ENCODE measurements at places on chromosomes 7 and 10.
A peak's percentile ranks its signal among the peaks of the same experiment; 100 is the strongest.

DNA sequence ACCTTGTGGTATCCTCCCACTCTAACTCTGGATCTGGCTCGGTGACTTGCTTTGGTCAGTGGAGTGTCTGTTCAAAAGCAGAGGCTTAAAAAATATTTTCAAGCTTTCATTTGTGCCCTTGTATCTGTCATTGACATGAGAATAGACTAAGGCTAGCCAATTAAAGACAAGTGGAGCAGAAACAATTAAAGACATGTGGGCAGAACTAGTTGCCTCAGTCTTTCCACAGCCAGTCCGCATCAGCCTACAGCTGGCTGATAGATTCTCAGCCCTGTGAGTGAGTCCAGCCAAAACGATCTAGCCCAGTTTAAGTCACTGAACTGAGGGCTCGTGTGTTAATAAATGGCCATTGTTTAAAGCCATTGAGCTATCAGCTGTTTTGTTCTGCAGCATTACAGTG lies 185.2 kb upstream of the DGKB start:
- no peak for DNase-seq

GRCh38 chr7:113085781-113086390 lies 741 bp downstream of the GPR85 start:
- DNase-seq: no peak

DNA sequence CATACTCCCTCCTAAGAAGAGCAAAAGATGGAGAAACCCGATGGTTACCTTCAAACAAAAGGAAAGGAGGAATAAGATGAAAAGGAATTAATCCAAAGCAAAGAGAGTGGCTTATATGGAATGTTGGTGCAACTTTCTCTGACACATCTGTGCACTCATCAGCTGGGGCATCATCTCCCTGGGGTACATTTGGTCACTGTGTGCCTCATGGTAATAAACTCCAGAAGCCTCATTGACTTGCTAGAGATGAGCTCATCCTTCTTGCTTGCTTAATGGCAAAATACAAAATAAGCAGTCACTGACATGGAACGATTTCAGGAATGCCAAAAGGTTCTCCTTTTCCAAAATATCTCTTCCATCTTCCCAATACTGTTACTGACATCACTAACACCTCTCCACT lies 22.5 kb downstream of the CAV1 start:
- no peak for DNase-seq

- no peak for DNase-seq
These were observed 25.8 kb upstream of the FAM13C start for GRCh38 chr10:59387951-59388670.

DNA sequence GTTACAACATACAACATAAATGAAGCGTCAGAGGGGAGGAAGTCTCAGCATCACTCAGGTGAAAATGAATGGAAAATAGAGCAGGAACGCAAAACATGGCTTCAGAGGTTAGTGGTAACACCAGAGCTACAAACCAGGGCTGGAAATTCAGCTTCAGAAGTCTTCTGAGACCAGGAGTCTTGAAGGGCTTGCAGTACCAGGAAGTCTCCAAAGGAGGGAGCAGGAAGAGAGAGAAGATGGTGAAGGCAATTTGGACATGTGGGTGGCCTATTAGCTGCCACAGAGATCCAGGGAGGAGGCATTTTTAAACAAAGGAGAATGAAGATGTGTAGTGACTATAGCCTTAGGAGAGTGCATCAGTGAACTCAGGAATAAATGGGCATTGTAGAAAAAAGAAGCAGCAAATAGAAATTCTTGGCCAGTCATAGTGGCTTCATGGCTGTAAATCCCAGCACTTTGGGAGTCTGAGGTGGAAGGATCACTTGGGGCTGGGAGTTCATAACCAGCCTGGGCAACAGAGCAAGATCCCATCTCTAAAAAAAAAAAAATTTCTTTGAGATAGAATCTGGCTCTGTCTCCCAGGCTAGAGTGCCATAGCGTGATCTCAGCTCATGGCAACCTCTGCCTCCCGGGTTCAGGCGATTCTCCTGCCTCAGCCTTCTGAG lies 9.3 kb upstream of the TET1 start:
- no peak for DNase-seq

DNA sequence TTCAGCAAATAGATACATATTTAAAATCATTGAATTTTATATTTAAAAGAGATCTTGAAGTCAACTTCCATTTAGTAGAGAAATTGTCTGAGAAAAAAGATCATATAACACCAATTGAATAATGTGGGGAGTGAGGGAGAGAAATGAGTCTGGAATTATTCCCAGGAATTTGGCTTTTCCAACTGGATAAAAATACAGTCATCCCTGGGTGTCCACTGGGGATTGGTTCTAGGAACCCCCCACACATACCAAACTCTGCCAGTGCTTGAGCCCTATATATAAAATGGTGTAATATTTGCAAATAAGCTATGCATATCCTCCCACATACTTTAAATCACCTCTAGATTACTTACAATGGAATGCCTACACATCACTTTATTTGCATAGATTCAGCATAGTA lies 162.8 kb upstream of the SEMA3C start:
- DNase-seq: no peak

GRCh38 chr10:132984008-132984295 lies 41.6 kb upstream of the CFAP46 start:
- no peak for DNase-seq

DNA sequence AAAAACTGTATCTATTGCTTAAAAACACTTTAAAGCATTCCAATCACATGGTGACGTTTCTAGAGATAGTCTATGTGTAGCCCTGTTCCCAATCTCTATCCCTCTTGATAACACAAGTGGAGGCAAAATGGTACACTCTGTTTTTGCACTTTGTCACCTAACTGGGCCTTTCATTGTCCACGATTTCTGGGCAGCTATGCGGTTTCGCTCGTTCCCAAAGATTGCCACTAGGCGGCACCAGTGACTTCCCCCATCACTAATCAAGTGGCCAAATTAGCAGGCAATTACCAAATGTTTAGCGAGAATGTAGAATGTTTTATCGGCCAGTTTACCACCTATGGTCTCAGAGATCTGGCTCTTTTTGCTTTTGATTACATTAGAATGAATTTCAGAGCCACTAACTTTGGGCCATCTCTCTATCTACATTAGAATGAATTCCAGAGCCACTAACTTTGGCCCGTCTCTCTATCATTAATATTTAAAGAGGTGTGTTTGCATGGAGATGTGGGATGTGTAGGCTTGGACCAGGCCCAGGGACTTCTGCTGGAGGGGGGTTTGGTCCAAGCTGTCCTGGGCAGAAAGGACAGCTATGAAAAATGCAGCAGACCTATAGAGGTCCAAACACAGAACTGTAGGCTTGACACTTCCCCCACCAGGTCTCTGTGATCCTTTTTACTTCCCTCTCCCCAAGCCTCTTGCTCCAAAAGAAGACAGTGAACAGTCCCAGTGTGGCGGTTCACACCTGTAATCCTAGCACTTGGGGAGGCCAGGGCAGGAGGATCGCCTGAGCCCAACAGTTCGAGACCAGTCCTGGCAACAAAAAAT lies 90.1 kb downstream of the EPC1 start:
- peak; percentile 55 for DNase-seq

DNA sequence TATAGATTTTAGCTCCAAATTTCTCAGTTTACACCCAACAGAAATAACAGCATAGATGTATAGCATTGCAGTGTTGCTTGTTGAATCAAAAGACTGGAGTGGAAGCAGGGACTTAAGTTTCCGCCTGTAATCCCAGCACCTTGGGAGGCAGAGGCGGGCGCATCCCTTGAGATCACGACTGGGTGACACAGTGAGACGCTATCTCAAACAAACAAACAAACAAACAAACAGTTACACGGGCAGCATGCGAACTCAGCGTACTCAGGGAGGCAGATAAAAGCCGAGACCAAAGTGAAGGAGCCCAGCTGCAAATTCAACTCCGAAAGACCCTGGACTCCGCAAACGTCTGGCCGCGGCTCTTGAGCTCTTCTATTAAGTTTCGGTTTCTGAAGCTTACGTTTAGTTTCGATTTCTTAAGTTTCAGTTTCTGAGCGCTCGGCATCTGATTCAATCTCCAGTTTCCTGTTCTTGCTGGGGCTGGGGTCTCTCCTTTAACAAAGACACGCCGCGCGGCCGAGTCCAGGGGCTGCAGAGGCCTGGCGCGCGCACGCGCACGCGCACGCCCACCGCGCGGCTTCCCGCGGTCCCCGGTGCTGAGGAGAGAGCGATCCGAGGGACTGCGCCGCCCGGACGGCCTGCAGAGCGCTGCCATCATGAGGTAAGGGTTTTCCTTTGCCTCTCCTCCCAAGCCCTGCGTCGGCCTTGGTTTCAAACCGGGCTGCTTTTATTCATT lies at the start of gene IFIT5:
Gene IFIT5, plus strand, starts transcription at position 423 of the 733 bp plus-strand sequence. Its CDS starts 231 bp downstream, at position 654.
- peak; percentile 50 for DNase-seq

DNA sequence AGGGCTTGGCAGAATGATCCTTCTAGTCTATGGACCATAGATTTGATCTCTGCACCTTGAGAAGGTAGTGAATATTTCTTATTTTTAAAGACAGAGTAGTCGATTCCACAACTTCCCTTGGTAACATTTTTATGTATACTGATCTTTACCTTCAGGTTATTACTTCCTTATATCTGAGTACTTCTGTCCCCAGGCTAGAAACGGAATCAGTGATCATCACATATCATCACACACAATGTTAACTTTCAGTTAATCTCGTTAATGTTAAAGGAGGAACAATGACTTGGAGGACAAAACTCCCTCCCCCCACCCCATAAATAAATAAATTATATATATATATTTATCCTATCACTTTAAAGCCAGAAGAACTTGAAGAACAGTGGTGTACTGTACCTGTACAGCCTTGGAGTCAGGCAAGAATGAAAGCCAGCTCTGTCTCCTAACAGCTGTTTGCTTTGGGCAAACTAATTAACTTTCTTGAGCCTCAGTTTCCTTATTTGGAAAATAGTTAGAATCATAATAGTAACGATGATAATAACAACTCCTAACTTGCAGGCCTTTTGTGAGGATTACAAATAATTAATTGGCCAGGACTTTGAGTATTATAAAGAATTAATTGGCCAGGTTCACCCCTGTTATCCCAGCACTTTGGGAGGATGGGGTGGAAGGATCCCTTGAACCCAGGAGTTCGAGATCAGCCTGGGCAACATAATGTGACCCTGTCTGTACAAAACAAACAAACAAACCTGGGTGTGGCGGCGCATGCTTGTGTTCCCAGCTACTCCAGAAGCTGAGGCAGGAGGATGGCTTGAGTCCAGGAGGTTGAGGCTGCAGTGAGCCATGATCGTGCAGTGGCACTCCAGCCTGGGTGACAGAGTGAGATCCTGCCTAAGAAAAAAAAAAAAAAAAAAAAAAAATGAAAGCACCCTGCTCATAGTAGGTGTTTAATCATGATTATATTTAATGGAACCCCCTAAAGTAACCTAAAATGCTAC lies 63.5 kb downstream of the SAMD9 start:
- no peak for DNase-seq

GRCh38 chr7:121873289-121874194 lies 581 bp downstream of the PTPRZ1 start:
- no peak for DNase-seq

DNA sequence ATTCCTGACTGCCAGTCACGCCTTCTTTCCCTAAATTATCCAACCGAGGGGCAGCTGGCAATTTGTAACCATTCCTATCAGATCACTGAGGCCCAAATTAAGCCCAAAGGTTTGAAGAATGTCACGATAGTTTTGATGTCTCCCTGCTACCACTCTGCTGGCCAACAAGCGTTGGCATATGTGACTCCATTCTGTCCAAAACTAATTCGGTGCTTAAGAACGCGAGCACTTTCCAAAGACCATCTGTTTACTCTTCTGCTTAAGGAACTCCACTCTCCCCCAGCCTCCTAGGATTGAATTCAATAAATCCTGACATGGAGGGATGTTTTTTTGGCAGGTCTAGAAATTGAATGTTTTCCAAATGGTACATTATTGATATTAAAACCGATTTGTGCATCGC lies 131.5 kb upstream of the CTBP2 start:
- no peak for DNase-seq

GRCh38 chr7:80499350-80499953 lies 12.4 kb downstream of the GNAT3 start:
- no peak for DNase-seq

- DNase-seq: no peak
These were observed 165.8 kb downstream of the CCSER2 start for GRCh38 chr10:84493951-84494848.

- no peak for DNase-seq
These were observed 80.7 kb downstream of the ZNF365 start for GRCh38 chr10:62454687-62455397.

- DNase-seq: no peak
These were observed 30.8 kb downstream of the UMAD1 start for GRCh38 chr7:7671361-7671760.

DNA sequence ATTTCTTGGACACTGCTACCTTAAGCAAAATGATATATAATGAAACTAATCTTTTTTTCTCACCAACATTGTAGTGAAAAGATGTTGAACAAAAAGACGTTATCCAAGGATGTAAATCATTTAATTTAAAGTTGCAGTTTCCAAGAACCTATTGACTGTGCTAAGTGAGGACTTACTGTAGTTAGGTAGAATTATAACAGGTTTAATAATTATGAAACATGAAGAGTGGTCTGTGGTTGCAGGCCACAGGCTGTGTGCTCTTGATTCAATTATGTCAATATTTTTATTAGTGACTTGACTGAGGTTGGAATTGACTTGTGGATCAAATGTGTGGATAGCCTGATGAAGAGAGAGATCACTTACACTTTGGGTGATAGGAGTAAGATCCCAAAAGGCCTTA lies 478.1 kb downstream of the AUTS2 start:
- DNase-seq: no peak

DNA sequence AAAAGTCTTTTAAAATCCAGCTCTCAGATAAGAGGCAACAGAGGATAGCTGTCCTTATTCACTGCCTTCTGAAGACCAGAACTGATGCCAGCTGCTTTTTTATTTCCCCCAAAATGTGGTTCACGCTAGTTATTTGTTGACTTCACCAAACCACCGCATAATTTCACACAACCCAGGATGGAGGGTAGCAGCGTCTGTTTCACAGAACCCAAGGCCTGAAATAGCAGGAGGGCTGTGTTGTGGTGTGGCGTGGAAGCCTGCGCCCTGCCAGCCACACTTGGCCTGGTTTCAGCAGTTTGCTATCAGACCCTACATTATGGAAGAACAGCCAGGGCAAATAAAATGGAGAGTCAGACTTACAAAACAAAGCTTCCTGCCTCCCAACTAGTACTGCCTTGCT lies 155.4 kb downstream of the DYNC1I1 start:
- no peak for DNase-seq

- no peak for DNase-seq
These were observed 101.1 kb downstream of the GPR85 start for GRCh38 chr7:112985377-112985987.

- no peak for DNase-seq
These were observed 14.4 kb downstream of the CDC14C start for GRCh38 chr7:48938539-48939295.

GRCh38 chr10:123463181-123463580 lies 203.0 kb upstream of the GPR26 start:
- no peak for DNase-seq

DNA sequence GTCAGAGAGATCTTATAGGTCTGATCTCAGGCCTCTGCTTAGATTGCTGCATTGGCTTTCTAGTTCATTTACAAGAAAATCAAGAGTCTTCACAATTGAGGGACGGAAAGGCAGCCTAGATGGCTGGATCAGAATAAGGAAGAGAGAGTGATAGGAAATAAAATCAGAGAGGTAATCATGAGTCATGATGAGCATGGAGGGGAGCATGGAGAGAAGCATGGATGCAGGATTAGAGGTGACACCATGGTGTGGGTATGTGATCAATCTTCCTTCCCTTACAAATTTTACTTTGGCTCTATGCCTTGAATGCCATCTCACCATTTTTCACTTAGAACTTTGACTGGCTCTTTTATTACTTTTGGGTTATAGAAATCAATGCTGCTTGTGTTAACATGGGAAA lies 1.4 kb downstream of the BCCIP start:
- no peak for DNase-seq

GRCh38 chr10:89274928-89275327 lies 23.4 kb upstream of the LIPA start:
- DNase-seq: no peak
